ENCODE measurements at places on chromosomes 2 and 18.

DNA sequence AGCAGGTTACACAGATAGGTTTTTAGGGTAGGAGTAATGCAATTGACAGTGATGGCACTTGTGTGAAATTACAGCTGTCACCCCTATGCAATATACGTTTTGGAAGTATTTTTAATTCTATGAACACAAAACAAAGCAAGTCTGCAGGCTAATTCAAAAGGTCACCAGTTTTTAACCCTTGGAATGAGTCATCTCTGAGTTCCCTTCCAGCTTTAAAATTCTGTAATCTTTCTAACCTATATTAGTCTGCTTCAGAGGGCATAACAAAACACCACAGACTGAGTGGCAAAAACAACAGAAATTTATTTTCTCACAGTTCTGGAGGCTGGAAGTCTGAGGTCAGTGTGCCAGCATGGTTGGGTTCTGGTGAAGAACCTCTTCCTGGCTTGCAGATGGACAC, 596.9 kb upstream of the HNMT start:
- no peak for DNase-seq

DNA sequence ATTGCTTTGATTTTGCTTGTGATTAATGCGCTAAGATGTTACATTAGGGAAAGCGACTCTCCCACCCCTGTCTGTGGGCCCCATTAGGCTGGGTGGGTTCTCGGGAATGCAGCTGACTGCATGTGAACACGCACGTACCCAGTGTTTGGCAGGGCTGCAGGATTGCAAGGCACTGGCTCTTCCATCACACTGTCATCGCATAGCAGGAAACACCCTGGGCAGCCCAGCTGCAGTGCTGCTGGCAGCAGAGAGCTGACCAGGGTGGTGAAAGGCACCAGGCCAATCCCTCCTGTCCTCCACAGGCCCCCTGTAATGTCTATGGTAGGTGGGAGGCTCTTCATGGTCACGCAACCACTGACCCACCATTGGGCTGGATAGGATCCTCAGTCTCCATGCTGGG, 34.4 kb upstream of the FZD7 start:
- DNase-seq: no peak

GRCh38 chr2:238580486-238580885, 153.8 kb downstream of the ASB1 start:
- DNase-seq: no peak

DNA sequence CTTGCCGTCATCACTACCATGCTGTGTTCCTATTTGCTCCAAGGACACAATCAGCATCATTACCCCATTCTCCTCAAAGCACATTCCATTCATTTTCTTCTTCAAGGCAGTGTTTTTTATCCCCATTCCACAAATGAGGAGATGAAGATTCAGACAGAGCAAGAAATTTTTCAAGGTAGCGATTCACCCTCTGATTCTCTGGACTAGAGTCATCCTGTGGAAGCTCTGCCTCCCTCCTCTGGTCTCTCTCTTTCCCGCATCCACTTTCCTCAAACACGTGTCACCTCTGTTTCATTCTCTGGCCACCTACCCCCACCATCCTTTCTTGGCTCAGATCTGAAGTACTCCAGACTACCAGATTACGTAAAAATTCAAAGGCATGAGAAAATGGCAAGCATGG, 297.9 kb downstream of the SOX11 start:
- no peak for DNase-seq

- DNase-seq: no peak
Observed at GRCh38 chr2:209830722-209831465, 59.3 kb downstream of the UNC80 start.

GRCh38 chr2:215921895-215922294, 91.5 kb downstream of the MREG start:
- DNase-seq: no peak

GRCh38 chr2:66580166-66581049, 145.5 kb downstream of the MEIS1 start:
- DNase-seq: no peak

GRCh38 chr18:68219274-68219673, 495.6 kb downstream of the TMX3 start:
- no peak for DNase-seq

Data from stimulated activated CD4-positive, alpha-beta T cell treated with anti-CD3 and anti-CD28 coated beads, TNF-alpha, amount 100 ng/mL, for 4 hours (primary cell).